Stimulated activated CD4-positive, alpha-beta T cell treated with anti-CD3 and anti-CD28 coated beads, Interleukin-12 subunit alpha, Interleukin-12 subunit beta, amount 100 ng/mL, for 4 hours (primary cell): ENCODE measurements at places on chromosomes 1 and 21.

DNA sequence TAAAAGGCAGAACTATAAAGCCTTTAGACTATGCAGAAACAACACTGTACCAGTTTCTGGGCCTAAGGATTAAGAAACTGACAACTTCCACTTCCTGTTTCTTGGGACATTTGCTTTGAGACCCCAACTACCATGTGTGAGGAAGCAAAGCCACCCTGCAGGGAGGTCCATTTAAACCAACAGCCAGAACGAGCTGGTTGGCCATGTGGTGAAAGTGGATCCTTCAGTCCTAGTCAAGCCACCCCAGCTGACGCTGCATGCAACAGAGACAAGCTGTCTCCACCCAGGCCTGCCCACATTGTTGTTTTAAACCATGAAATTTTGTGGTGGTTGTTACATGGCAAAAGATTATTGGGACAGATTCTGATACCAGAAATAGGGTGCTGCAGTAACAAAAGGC lies 31.8 kb upstream of the SLFNL1 start:
- DNase-seq, result no peak

GRCh38 chr1:94329986-94330385 lies 88.2 kb upstream of the ABCD3 start:
- DNase-seq, result no peak

DNA sequence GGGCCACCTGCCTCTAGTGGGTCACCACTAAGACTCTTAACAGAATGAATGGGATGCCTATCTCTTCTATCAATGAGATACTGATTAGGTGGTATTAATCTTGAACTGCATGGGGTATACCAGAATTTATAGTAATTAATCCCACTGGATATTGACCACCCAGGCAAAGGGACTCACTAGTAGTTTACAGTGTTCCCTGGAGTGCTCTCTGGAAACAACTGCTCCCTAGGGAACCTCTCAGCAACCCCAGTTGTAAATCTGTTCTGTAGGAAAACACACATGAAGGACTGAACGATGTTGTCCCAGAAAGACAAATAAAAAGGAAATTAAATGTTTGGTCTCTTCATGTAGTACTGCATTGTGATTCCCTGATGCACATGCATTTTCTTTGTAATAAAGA lies 430.5 kb downstream of the HLX start:
- DNase-seq, result no peak

- DNase-seq, result no peak
Observed at GRCh38 chr21:25342816-25343215, 264.5 kb downstream of the MRPL39 start.

GRCh38 chr1:168007691-168008090 lies 70.8 kb upstream of the MPC2 start:
- DNase-seq, result no peak

- DNase-seq, result no peak
Observed at GRCh38 chr1:100306735-100307313, 40.8 kb downstream of the RTCA start.

- DNase-seq, result no peak
Observed at GRCh38 chr1:244297087-244297486, 154.6 kb downstream of the ADSS2 start.

DNA sequence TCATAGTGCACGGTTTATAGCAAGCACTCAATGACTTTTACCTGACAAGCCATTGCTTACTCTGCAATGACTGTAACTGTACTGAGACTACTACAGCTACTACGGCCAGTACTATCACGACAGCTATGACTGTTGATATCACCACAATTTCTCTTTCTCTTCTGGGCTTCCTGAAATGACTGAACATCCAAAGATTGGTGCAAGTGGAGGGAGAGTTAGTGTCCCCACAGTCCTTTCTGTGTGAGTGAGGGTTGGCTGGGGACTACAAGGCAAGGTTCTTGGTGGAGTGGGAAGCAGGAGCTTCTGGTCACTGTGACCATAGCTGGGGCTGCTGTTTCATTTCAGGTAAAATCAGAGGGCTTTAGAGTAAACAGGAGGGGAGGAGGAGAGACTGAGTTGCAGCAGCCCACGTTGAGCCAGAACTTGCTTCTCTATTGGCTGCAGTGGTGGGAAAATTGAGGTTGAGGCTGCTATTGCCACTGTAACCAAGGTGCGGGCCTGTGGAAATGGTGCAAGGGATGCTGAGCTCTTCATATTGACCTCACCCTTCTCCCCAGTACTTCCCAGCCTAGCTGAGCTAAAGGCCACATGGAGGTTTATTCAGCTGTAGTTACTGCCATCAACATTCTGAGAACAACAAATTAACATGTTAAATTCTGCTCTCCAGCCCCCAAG lies 14.1 kb upstream of the IL10 start:
- no peak for DNase-seq
